ENCODE measurements at places on chromosomes 16 and 17.

- no peak overlapping the region for H3K4me3 ChIP-seq
- H3K4me1 ChIP-seq, result peaks cover 52% of the 10 kb centered on the region
- H3K36me3 ChIP-seq, result no peaks in the 10 kb centered on the region
- H3K27me3 ChIP-seq, result no peaks in the 10 kb centered on the region
Observed at GRCh38 chr16:66405057-66405783, 21.9 kb upstream of the BEAN1 start.

DNA sequence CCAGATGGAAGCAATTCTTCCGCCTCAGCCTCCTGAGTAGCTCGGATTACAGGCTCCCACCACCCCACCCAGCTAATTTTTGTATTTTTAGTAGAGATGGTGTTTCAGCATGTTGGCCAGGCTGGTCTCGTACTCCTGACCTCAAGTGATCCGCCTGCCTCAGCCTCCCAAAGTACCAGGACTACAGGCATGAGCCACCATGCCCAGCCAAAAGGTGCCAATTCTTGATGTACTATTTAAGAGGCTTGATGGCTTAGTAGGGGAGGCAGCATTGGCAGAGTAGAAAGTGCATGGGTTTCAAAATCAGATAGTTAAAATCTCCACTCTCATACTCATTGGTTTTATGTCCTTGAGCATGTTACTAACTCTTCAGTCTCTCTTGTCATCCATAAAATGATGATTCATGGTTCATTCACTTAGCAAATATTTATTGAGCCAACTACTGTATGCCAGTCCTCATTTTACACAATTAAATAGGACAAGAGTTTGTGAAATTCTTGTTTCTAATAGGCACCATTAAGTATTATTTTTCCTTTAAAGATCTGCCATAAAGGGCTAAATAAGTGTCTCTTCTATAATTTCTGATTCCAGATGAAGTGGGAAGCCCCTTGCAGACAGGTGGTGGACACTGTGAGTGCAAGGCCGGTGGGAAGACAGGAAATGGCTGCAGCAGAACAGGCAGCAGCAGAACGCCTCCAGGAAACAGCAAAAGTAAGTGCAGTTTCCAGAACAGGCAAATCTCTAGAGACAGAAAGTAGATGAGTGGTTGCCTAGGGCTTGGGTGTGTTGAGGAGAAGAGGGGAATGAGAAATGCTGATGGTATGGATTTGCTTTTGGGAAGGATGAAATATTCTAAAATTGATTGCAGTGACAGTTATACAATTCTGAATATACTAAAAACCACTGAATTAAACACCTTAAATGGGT lies 8.2 kb upstream of the RPL27 start:
- no peak overlapping the region for H3K27ac ChIP-seq
- H3K4me1 ChIP-seq, result no peaks in the 10 kb centered on the region
- DNase-seq, result no peak
- H3K4me3 ChIP-seq, result no peak overlapping the region
- H3K36me3 ChIP-seq, result peaks cover 100% of the 10 kb centered on the region
- no peaks in the 10 kb centered on the region for H3K27me3 ChIP-seq

DNA sequence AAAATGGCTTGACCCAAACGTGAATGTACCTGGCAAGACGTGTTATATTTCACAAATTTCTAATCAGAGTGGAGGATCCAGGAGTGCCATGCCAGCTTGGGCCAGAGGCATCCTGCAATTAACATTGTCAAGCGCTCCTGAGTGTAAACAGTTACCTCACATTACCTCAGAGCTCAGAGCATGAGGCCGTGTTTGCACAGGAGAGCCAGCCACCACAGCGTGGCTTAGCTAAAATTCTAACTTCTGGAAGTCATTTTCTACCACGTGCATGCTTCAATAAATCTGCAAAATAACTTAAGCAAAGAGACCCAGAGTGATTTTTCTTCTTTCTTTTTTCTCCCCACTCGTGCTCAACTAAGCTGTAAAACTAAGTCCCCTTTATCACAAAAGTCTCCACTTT lies 769.0 kb downstream of the KCNJ2 start:
- H3K27ac ChIP-seq, result no peak overlapping the region
- no peak for DNase-seq
- H3K4me1 ChIP-seq, result no peaks in the 10 kb centered on the region
- H3K36me3 ChIP-seq, result no peaks in the 10 kb centered on the region
- H3K27me3 ChIP-seq, result no peaks in the 10 kb centered on the region

DNA sequence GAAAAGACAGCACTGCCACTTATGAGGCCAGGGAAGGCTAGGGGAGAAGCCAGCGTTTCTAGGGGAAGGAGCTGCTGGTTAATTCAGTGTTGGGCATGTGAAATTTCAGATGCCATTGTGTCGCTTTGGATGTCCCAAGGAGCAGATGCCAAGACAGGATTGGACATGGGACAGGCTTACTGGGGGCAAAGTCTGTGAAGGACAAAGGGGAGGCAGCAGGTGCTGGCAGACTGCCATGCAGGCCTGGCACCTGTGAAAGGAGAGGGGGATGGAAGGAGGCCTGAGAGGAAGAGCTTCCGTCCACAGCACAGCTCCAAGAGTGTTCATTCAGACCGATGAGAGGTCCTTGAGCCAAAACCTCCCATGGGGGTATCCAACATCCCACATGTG lies 255.5 kb upstream of the RPL38 start:
- peaks cover 10% of the 10 kb centered on the region for H3K4me1 ChIP-seq
- no peaks in the 10 kb centered on the region for H3K36me3 ChIP-seq
- no peak for DNase-seq
- H3K27me3 ChIP-seq, result peaks cover 68% of the 10 kb centered on the region
- H3K27ac ChIP-seq, result no peak overlapping the region

- DNase-seq, result no peak
- H3K4me1 ChIP-seq, result peaks cover 21% of the 10 kb centered on the region
- H3K36me3 ChIP-seq, result no peaks in the 10 kb centered on the region
- no peak overlapping the region for H3K4me3 ChIP-seq
- no peaks in the 10 kb centered on the region for H3K27me3 ChIP-seq
Observed at GRCh38 chr16:47567321-47567720, 106.2 kb downstream of the PHKB start.

- no peaks in the 10 kb centered on the region for H3K27me3 ChIP-seq
- no peak overlapping the region for H3K4me3 ChIP-seq
- H3K36me3 ChIP-seq, result no peaks in the 10 kb centered on the region
- no peak overlapping the region for H3K27ac ChIP-seq
Observed at GRCh38 chr17:20968913-20969616, 73.7 kb downstream of the USP22 start.

GRCh38 chr16:23739516-23739915 lies 15.3 kb upstream of the CHP2 start:
- H3K4me3 ChIP-seq, result no peak overlapping the region
- H3K4me1 ChIP-seq, result no peaks in the 10 kb centered on the region
- DNase-seq, result no peak
- H3K27me3 ChIP-seq, result peaks cover 38% of the 10 kb centered on the region
- no peak overlapping the region for H3K27ac ChIP-seq
- no peaks in the 10 kb centered on the region for H3K36me3 ChIP-seq

DNA sequence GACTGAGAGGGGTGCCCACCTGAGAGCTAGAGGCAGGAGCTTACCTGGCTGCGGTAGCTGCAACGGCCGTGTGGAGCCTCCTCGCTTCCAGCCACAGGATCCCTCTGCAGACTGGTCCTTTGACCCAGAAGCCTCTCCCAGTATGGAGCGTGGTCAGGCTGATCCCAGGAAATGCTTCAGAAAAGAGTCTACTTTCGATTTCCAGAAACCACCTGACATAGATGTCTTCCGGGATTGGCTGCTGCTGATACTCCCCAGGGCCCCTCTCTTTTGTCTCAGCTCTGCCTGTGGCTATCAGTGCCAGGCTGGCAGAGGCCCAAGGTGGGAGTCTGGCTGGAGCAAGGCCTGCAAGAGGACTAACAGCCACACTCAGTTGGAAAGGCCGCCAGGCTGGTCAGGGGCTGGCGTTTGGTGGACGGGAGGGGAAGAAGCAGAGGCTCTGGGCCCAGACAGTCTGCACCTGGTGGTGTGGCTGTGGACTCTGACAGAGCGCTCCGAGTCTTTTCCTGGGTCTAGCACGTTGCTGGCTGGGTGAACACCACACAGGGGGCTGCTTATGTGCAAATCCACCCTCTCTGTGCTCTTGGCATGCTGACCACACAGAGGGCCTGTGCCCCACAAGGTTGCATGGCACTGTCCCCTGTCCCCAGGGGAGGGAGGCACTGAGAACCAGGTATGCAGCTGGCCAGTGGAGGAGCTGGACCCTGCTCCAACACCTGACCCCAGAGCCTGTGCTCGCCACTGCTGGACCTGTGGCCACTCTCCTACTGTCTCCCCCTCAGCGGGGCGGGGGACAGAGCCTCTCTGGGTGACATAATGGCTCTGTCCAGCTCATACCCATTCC lies at the start of gene LGALS3BP:
Gene LGALS3BP (minus strand): TSS at position 144 of the 844 bp plus-strand sequence. CDS start 2,732 bp downstream, outside the sequence.
- H3K27me3 ChIP-seq, result no peaks in the 10 kb centered on the region
- DNase-seq, result peak; percentile 83
- H3K36me3 ChIP-seq, result no peaks in the 10 kb centered on the region

DNA sequence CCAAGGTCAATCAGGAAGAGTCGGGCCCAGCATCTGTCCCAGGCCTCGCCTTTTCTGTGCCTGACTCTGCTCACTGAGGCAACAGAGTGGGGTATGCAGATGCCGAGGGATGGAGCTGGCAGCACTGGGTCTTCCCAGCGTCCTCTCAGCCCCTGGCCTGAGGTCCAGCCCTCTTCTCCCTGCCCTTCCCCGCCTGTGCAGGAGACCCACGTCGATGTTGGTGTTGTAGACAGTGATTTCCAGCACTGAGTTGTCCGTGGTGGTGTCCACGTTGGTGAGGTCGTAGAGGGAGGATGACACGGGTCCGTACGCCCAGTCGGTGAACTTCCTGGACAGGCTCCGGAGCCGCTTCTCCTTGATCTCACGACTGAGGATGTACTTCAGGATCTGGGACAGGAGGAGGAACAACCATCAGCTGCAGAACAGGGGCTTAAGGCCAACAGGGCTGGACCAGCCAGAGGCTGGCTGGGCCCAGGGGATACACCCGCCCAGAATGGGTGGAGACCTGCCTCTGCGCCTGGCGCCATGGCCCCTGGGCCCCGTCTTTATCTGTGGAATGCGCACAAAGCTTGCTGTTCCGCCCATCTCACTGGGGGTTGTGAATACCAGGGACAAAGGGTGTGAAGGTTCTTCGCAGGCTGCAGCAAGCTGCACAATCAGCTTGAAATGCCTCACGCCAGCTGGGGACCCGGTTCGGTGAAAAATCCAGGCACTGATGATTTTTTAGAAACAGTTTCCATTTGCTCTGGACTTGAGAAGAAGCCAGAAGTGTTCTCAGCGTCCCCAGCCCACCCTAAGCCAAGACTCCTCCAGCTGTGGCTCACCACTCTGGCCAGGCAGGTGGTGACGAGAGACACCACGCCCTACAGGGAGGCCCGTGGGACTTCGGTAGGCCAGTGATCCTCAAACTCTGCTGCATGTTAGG lies 27.5 kb downstream of the TRPV3 start:
- DNase-seq, result peak; percentile 68
- peaks cover 5% of the 10 kb centered on the region for H3K4me1 ChIP-seq
- no peaks in the 10 kb centered on the region for H3K27me3 ChIP-seq
- no peaks in the 10 kb centered on the region for H3K36me3 ChIP-seq

GRCh38 chr17:3827124-3827773 lies 18.8 kb downstream of the NCBP3 start:
- H3K4me1 ChIP-seq, result peaks cover 15% of the 10 kb centered on the region
- peaks cover 38% of the 10 kb centered on the region for H3K36me3 ChIP-seq
- no peak for DNase-seq
- H3K27me3 ChIP-seq, result no peaks in the 10 kb centered on the region

GRCh38 chr16:48561960-48562393 lies 48.0 kb downstream of the N4BP1 start:
- H3K27me3 ChIP-seq, result no peaks in the 10 kb centered on the region
- no peak overlapping the region for H3K4me3 ChIP-seq
- no peak for DNase-seq
- H3K4me1 ChIP-seq, result peaks cover 21% of the 10 kb centered on the region
- H3K36me3 ChIP-seq, result peaks cover 23% of the 10 kb centered on the region

GRCh38 chr17:78329263-78330059 lies 30.4 kb downstream of the SOCS3 start:
- H3K4me3 ChIP-seq, result no peak overlapping the region
- peaks cover 17% of the 10 kb centered on the region for H3K4me1 ChIP-seq
- no peaks in the 10 kb centered on the region for H3K27me3 ChIP-seq
- no peak for DNase-seq

DNA sequence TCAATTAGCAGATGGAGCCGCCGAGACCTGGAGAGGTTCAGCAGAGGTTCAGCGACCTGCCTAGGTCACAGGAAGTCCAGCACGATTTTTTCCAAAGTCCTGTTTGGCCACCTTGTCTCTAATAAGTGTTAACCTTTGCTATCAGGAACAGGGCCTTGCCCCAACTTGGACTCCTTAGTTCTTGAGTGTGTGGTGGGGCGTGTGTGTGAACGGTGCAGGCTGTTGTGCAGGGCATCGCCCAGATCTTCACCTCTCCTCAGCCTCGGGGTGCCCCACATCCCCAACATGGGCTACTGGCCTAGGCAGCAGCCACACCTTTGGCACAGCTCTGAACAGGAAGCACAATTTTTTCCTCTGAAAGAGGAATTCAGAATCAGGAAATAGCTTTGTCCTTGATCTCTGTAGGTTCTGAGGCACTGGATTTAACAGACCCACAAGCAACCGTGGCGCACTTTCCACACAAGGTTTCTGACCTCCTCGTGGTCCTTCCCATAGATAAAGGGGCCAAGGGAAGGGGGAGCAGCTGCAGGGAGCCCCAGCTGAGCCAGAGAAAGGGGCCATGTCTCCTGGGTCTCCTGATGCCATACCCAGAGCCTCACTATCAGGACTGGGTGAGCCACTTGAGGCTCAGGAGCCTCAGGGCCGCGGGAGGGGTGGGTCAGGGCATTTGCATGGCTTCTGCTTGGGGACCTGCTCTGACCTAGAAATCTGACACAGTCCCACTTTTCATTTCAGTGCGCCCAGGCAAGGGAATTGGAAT lies 10.4 kb downstream of the MPRIP start:
- no peaks in the 10 kb centered on the region for H3K36me3 ChIP-seq
- peaks cover 100% of the 10 kb centered on the region for H3K4me1 ChIP-seq
- peak overlapping the region; percentile 90 for H3K27ac ChIP-seq
- H3K27me3 ChIP-seq, result no peaks in the 10 kb centered on the region
- H3K4me3 ChIP-seq, result no peak overlapping the region

DNA sequence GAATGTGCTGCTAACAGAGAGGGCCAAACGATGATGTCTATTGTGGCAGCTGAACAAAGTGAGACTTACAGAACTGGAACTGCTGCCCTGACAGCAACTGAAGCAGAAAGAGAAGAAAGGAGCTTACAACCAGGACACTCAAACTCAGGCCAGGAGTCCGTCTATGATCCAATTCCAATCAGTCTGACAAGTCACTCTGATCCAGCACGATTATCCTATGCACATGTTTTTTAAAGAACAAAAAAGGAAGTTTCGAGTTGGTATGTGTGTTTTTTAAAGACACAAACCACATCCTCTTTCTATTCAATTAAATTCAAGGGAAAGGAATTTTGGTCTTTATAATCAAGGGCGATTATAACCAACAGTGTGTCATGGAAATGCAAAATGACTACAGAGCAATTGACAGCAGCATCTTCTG lies 42.4 kb upstream of the MTMR4 start:
- no peak overlapping the region for H3K4me3 ChIP-seq
- H3K36me3 ChIP-seq, result no peaks in the 10 kb centered on the region
- no peaks in the 10 kb centered on the region for H3K4me1 ChIP-seq
- no peak overlapping the region for H3K27ac ChIP-seq
- H3K27me3 ChIP-seq, result no peaks in the 10 kb centered on the region

GRCh38 chr17:64777415-64778239 lies 115.5 kb upstream of the SMURF2 start:
- H3K27ac ChIP-seq, result no peak overlapping the region
- peaks cover 62% of the 10 kb centered on the region for H3K4me1 ChIP-seq
- peaks cover 31% of the 10 kb centered on the region for H3K27me3 ChIP-seq
- peak overlapping the region; percentile 47 for H3K4me3 ChIP-seq
- no peaks in the 10 kb centered on the region for H3K36me3 ChIP-seq
- no peak for DNase-seq

- H3K27me3 ChIP-seq, result no peaks in the 10 kb centered on the region
- no peak for DNase-seq
- no peak overlapping the region for H3K27ac ChIP-seq
- H3K4me3 ChIP-seq, result no peak overlapping the region
- peaks cover 4% of the 10 kb centered on the region for H3K4me1 ChIP-seq
Observed at GRCh38 chr17:57187391-57187790, 68.9 kb upstream of the MSI2 start.

All from heart right ventricle (tissue), 16 donors.